ENCODE measurements at places on chromosomes 7 and 10. TPM values are rescaled to one million over a fixed set of nuclear protein-coding genes. Genes with fewer than 3 reads are reported as not detected.

- no peak overlapping the region for H3K27ac ChIP-seq
- H3K4me1 ChIP-seq: no peaks in the 10 kb centered on the region
- no peaks in the 10 kb centered on the region for H3K27me3 ChIP-seq
- no peak overlapping the region for H3K4me3 ChIP-seq
- no peak for DNase-seq
Observed at GRCh38 chr7:69531050-69531449, 67.2 kb upstream of the AUTS2 start.

- H3K4me1 ChIP-seq: peaks cover 9% of the 10 kb centered on the region
- H3K36me3 ChIP-seq: no peaks in the 10 kb centered on the region
- DNase-seq: no peak
- no peak within 1 kb of the TSS for H3K27ac ChIP-seq
- no peak within 1 kb of the TSS for H3K4me3 ChIP-seq
Observed at GRCh38 chr10:49610114-49610457, at the start of gene SLC18A3. Gene SLC18A3 (plus strand): TSS chr10:49610310. CDS start chr10:49610741, 431 bp downstream.

GRCh38 chr10:86306628-86307278, 59.8 kb downstream of the GRID1 start:
- no peak overlapping the region for H3K27ac ChIP-seq
- DNase-seq: no peak
- H3K27me3 ChIP-seq: no peaks in the 10 kb centered on the region
- no peaks in the 10 kb centered on the region for H3K36me3 ChIP-seq
- H3K4me3 ChIP-seq: no peak overlapping the region

DNA sequence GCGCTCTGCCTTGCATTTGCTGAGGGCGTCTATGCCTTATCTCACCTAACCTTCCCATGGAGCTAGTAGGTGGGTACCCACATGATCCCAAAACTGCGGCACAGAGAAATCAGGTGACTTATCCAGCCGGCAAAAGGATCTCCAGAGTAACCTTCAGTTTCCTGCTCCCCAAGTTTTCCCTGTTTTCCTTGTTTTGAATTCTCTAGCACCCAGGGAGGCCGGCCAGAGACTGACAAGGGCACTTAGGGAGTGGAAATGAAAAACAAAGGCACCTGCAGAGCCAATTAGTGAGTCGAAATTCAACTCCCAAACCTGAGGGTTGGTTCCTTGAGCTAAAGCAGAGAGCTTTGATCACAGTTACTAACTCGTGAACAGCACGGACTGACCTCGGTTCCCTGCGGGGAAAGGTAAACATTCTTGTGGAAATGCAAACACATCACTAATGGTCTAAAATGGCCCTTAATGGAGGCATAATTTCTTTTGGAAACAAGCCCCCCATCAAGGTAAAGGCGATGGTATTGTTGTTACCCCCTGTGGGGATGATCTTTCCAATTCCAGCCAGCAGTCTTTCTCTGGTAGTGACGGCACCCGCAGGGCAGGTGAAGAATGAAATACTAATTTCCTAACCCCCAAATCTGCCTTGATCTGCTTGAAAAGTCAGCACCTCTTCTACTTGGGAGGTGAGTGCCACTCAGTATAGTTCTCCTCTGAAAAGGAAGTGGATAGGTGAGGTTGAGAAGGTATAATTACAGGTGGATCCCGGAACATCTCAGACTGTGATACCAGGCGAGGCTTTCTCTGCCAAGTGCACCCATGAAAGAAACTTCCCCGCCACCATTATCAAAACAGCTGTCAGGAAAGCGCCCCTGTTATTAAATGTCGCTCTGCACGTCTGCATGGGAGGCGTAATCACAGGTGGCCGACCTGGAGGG, 365.6 kb upstream of the AUTS2 start:
- no peak for DNase-seq
- no peaks in the 10 kb centered on the region for H3K36me3 ChIP-seq
- H3K4me1 ChIP-seq: no peaks in the 10 kb centered on the region
- no peak overlapping the region for H3K27ac ChIP-seq
- no peaks in the 10 kb centered on the region for H3K27me3 ChIP-seq

DNA sequence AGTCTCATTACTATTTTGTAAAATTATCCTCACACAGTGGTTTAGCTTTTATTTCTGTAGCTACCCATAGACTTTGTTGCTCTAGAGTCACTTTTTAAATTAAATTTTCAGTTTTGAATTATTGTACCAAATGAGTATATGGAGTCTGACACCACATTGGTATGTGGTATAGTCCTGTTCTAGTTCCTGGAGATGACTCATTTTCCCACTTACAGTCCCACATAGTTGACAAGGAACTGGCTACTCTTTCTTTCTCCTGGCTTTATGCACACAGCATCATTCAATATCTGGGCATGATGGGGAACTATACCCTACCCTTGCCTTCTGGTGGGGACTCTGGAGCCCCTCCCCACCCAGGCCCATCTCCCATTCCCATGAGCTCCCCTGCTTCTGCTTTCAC, 92.6 kb upstream of the RAB11FIP2 start:
- no peak for DNase-seq
- H3K27ac ChIP-seq: no peak overlapping the region
- H3K36me3 ChIP-seq: no peaks in the 10 kb centered on the region
- no peaks in the 10 kb centered on the region for H3K4me1 ChIP-seq
- no peaks in the 10 kb centered on the region for H3K27me3 ChIP-seq
- H3K4me3 ChIP-seq: no peak overlapping the region

DNA sequence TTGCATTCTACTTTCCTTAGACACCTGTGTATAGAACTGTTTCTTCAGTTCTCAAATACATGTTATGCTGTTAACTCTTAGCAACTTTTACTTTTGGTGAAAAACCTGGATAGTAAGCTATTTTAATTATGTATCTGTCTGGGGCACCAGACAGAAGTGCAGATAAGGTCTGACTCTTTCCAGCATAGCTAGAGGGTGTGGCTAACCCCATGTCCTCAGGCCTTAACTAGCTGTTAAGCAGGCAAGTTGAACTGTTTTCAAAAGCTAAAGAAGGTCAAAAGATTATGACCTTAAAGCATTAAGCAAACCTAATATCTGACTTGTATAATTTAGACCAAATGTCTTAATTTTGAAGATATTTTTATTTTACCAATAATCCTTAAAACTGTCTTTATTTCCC, 45.1 kb upstream of the INHBA start:
- no peak overlapping the region for H3K4me3 ChIP-seq
- no peaks in the 10 kb centered on the region for H3K27me3 ChIP-seq
- DNase-seq: no peak
- H3K4me1 ChIP-seq: no peaks in the 10 kb centered on the region
- no peaks in the 10 kb centered on the region for H3K36me3 ChIP-seq

DNA sequence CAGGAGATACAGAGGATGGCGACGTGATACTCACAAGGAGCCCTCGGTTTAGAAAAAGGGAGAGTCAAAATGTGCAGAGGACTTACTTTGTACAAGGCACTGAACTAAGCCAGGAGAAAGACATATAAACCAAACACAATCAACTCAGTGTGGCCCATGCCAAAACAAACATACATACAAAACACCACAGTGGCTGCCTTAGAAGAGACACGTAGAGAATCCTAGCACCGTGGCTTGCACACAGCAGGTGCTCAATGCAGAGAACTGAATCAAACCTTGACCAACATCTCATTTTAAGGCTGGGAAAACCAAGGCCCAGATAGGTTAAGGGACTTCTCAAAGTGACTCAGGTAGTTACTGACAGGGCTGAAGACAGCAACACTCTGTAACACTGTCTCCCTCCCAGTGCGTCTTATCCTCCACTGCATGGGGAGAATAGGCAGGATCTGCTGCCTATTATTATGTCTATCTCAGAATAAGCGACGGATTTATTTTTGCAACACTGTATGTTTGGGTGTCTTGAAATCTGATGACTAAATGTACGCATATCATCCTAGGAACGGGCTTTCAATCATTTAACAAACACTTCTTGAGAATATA, 11.0 kb downstream of the SORBS1 start:
- peaks cover 9% of the 10 kb centered on the region for H3K4me1 ChIP-seq
- no peak overlapping the region for H3K4me3 ChIP-seq
- H3K27ac ChIP-seq: no peak overlapping the region
- H3K27me3 ChIP-seq: no peaks in the 10 kb centered on the region

GRCh38 chr7:69613846-69614245, 15.6 kb downstream of the AUTS2 start:
- no peak overlapping the region for H3K27ac ChIP-seq
- no peak for DNase-seq
- no peaks in the 10 kb centered on the region for H3K27me3 ChIP-seq
- H3K4me1 ChIP-seq: peaks cover 11% of the 10 kb centered on the region
- no peak overlapping the region for H3K4me3 ChIP-seq

DNA sequence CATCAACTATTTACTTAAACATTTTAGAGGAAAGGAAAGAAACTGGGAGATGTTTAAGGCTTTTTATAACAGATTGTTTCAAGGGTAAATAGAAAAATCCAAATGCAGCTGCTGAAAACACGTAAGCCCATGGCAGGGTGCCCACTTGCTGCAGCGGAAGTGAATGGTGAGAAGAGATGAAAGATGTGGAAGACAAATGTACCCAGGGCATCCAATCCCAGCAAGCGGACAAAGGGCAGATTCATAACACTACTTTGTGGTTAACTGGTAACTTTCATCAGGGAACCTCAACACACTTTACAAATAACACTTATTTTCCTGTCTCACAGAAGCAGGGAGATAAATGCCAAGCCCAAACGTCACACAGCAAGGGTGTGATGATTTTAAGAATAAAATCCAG, 358.4 kb downstream of the KCNMA1 start:
- DNase-seq: no peak
- peaks cover 12% of the 10 kb centered on the region for H3K27me3 ChIP-seq
- H3K4me1 ChIP-seq: no peaks in the 10 kb centered on the region
- H3K36me3 ChIP-seq: no peaks in the 10 kb centered on the region

DNA sequence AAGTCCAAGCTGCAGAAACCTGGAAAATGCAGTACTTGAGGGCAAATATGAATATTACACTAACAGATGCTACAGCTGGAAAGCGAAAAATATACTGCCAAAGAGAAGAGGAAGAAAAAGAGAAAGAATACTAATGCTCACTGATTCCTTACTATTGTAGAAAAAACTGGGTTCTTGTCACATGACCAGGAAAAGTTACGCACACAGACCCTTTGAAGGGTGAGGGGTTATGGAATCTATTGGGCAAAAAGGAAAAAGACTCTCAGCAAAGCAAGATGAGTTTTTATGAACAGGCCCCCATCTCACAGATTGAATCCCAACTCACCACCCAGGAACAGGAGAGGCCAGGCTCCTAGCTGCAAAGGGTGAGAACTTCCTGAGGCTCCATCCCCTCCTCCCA, 228.1 kb upstream of the KLF14 start:
- H3K4me3 ChIP-seq: no peak overlapping the region
- peaks cover 52% of the 10 kb centered on the region for H3K36me3 ChIP-seq
- no peak overlapping the region for H3K27ac ChIP-seq
- no peaks in the 10 kb centered on the region for H3K27me3 ChIP-seq
- DNase-seq: no peak

DNA sequence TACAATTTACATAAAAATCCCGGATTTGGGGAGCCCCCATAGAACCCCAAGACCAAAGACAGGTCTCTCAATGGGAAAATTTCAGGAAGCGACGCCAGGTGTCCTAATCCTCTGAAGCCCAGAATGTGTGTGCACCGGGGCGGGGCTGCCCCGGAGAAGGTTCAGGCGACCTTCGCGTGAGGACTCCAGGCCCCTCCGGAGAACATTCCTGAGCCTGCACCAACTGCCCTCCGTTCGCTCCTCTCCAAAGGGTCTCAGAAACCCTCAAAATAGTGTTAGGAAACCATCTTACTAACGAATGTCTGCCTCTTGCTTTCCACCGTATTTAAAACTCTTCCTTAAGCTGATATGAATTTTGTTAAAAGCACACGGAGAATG, 78.5 kb upstream of the INSIG1 start:
- H3K27me3 ChIP-seq: peaks cover 12% of the 10 kb centered on the region
- no peak for DNase-seq
- no peaks in the 10 kb centered on the region for H3K4me1 ChIP-seq
- H3K4me3 ChIP-seq: no peak overlapping the region

GRCh38 chr7:102153599-102153946, 133.1 kb upstream of the SH2B2 start:
- no peak overlapping the region for H3K4me3 ChIP-seq
- DNase-seq: no peak
- H3K36me3 ChIP-seq: peaks cover 16% of the 10 kb centered on the region
- peak overlapping the region; percentile 46 for H3K27ac ChIP-seq
- H3K27me3 ChIP-seq: no peaks in the 10 kb centered on the region
- no peaks in the 10 kb centered on the region for H3K4me1 ChIP-seq

GRCh38 chr10:77791506-77791905, 135.0 kb downstream of the DLG5 start:
- H3K36me3 ChIP-seq: peaks cover 72% of the 10 kb centered on the region
- H3K27me3 ChIP-seq: no peaks in the 10 kb centered on the region
- no peak for DNase-seq

BMPER gene
- 7.4 TPM for total RNA-seq

FAM221A gene
- total RNA-seq: 10.3 TPM

ATG9B gene
- total RNA-seq: 0.38 TPM

Measured in lower lobe of right lung (tissue), 2 donors.